RKO (cell line): ENCODE measurements at places on chromosomes 7 and 10.

- no peak for DNase-seq
Observed at GRCh38 chr7:37173670-37174069, 275.0 kb downstream of the ELMO1 start.

- no peak for DNase-seq
Observed at GRCh38 chr10:116792817-116793216, 50.5 kb upstream of the HSPA12A start.

- DNase-seq: no peak
Observed at GRCh38 chr10:24434961-24435360, 226.0 kb downstream of the KIAA1217 start.

DNA sequence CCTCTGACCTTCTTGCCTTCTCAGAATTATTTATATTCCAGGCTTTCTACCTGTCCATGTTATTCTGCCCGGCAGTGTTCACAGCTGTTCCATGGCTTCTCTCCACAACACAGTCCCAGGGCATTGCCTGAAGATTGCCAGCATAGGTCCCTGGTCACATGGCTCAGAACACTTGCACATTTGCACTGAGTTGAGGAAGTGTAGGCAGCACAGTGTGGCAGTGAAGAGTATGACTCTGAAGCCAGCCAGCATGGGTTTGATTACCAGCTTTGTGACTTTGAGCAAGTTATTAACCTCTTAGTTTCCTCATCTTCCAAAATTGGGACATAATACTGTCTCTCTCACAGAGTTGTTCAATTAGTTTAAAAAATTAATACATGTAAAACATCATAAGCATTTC lies 73.2 kb upstream of the NEUROD6 start:
- DNase-seq: no peak

DNA sequence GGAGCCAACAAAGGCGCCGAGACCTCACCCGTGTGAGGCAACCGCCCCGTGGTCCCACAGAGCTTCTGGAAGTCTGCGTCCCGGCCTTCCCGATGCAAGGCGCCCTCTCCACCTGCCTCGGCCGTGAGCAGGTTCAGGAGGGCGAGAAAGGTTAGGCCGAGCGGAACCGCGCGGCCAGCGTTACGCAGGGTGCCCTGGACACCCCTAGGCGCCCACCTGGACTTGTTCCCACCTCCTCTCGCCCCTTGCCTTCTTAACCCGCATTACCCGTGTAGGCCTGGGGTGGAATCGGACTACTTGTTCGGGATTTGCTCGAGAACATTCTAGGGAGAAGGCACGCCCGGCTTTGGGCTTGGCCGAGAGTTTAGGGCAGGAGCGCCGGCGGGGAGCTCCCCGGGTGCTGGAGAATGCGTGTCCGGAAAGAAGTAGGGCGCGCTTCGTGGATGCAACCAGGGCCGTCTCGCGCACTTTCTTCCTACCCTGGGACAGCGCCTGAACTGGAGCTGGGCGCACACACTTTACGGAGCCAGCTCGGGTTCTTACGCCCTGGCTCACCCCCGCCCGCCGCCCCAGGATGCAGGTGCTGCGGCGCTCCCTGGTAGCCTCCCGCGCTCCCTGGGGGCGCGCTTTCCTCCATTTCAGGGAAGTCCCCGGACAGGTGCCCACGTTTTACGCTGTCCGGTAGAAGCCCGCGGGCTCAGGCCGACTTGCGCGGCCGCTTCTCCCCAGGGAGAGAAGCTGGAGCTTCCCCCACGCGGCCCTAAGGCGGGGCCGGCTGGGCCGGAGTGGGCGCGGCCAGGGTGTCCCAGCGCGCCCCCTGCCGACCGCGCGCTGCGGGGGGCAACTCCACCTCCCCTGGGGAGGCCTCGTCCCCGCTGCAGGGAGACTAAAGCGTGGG lies 74.5 kb downstream of the INSIG1 start:
- DNase-seq: no peak
